ENCODE measurements at places on chromosomes 1 and 21.

DNA sequence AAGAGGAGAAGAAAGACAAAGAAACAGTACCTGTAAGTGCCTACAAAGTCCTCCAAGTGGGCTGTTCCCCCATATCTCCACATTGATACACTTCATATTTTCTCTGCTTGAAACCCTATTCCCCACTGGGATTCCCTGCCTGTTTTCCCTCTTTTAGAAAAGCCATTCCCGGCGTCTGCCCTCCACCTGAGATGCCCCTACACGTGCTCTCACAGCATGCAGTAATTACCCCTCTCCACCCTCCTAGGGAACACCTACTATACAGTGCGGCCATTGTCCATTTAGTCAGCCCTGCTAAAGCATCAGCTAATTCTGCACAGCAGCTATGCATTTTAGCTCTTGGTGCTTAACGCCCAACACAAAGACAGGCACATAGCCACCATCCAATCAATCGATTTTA is 135.7 kb upstream of the TIAM1 start:
- DNase-seq: no peak

- DNase-seq: no peak
Measured at GRCh38 chr1:222099746-222100145, 357.9 kb upstream of the DUSP10 start.

GRCh38 chr1:74641876-74642275 is 31.7 kb downstream of the ERICH3 start:
- no peak for DNase-seq

GRCh38 chr1:207805841-207806421 is 54.1 kb downstream of the CD46 start:
- DNase-seq: no peak

- no peak for DNase-seq
Measured at GRCh38 chr1:56329970-56330369, 249.4 kb downstream of the PLPP3 start.

DNA sequence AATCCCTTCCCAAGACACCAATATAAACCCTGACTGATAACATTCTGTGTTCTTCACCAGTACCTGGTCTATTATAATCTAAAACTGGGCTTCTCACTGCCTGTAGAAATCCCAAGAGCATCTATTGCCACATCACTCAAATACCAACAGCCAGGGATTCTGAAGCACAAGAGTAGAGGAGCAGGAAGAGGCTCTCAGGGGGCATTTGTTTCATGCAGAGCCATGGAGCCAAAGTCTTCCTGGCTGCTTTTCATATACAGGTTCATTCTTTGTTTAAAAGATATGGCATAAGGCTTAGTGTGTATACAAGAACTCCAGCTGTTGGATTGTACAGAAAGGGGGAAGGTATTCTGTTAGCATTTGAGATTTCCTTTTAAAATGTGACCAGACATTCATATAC is 38.2 kb upstream of the USH2A start:
- no peak for DNase-seq

DNA sequence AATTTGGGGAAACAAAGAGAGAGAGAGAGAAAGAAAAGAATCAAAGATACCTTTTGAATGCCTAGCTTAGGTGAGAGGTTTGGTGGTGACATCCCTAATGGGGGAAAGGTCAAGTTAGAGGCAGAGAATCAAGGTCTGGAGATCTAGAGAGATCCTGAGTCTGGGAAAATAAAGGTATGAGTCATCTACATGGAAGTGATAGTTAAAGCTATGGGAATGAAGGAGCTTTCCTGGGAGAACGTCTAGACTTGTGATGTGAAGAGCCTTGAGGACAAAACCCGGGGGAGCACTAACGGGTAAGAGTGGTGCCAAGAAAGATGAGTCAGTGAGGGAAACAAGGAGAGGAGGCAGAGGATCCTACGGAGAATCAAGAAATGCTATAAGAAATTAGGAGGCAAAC is 110.8 kb upstream of the RUNX1 start:
- DNase-seq: no peak

DNA sequence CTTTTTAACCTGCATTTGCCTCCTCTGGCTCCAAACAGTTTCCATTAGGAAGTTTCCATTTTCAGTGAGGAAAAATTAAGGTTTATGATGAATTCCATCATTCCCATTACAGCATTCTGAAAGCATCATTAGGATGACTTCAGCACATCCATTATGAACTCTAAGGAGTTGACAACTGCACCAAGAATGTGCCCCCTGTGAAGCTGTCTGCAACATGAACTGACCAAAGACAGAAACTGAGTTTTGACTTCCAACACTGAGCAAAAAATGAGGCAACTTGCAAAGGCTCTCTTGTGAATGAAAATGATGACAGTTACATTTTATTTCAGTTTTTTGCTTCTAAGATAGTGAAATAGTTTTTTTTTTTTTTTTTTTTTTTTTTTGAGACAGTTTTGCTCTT is 18.3 kb upstream of the KCNE1 start:
- DNase-seq: no peak

GRCh38 chr1:68570871-68571270 is 74.0 kb upstream of the DEPDC1 start:
- no peak for DNase-seq

GRCh38 chr1:99647490-99647889 is 1.6 kb downstream of the PALMD start:
- no peak for DNase-seq
